ENCODE measurements at places on chromosomes 2 and 18.

- DNase-seq = no peak
These were observed 1.0 kb downstream of the EPHA4 start for GRCh38 chr2:221571025-221571550.

DNA sequence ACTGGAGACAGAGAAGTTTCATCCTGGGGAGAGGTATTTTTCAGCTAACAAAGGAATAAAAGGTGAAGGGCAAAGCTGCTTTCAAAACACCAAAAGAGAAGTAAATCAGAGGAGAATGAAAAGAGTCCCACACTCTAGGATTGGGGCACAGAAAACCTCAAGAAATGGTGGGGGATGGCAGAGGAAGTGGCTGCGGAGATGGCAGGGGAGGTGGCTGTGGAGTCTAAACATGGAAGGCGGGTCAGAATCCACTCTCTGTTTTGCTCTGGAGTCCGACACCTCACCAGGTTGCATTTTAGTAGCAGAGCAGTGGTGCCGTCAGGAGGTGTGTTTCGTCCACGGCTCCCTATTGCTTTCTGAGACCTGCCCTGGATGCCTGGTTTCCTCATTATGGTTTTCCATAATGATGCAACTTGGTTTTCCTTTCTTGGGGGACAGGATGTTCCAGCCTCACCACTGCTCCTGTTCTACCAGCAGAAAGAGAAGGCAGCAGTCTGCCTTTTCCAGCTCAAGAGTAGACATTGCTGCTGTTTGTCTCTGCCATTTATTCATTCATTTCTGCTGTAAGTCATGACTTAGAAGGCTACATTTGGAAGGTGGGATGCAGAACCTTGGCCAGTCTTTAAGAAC, 188.7 kb downstream of the ANKRD44 start:
- no peak for DNase-seq

DNA sequence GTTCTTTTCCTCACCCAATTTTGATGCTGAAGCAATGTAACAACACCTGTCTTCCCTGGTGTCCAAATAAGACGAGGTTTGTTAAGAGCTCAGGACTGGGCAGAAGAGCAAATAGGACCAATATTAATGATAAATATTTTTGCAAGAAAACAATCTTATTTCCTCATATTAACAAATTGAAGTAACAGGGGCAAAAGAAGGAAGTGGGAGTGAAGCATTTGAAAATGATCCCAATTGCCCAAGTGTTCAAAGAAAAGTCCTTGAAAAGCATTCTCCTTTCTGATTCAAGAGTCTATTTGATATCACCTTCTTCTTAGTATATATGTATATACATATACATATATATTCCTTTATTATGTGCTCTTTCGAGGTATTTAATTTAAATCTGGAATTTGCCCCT, 418.8 kb downstream of the ARHGAP15 start:
- no peak for DNase-seq

- no peak for DNase-seq
These were observed 104.2 kb upstream of the SPRED2 start for GRCh38 chr2:65536596-65536995.

- DNase-seq = no peak
These were observed 196.1 kb downstream of the CPS1 start for GRCh38 chr2:210752532-210752931.

- no peak for DNase-seq
These were observed 114.0 kb downstream of the KLHL29 start for GRCh38 chr2:23498943-23499342.

DNA sequence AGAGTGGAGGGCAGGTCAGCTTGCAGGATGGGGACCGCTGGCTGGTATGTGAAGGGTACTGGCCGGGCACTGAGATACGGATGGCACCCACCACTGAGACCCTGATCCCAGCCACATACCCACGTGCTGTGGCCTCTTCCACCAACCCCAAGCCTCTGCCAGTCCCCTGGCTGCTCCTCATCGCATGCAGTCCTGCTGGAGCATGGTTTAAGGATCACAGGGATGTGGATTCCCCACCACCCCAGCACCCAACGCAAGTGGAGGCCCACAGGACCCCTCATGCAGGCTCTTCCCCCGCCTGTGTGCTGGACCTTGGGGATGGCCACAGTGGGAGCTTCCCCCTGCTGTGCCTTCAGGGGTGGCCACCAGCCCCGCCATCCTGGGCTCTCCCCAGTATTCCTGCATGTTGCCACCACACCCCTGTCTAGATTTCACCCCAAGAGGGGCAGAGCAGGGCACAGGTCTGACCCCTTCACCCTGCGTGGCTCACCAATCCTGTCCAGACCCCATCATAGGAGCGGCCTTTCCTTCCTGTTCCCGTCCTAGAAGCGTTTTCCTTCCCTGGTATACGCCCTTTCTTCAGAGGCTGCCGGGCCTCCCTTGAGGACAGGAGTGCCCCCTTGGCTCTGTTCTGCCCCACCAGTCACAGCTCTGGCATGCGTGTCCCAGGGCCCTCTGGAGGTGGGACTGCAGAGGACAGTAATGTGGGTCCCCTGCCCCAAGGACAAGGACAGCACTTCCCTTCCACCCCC, 18.3 kb downstream of the MLPH start:
- DNase-seq = no peak

DNA sequence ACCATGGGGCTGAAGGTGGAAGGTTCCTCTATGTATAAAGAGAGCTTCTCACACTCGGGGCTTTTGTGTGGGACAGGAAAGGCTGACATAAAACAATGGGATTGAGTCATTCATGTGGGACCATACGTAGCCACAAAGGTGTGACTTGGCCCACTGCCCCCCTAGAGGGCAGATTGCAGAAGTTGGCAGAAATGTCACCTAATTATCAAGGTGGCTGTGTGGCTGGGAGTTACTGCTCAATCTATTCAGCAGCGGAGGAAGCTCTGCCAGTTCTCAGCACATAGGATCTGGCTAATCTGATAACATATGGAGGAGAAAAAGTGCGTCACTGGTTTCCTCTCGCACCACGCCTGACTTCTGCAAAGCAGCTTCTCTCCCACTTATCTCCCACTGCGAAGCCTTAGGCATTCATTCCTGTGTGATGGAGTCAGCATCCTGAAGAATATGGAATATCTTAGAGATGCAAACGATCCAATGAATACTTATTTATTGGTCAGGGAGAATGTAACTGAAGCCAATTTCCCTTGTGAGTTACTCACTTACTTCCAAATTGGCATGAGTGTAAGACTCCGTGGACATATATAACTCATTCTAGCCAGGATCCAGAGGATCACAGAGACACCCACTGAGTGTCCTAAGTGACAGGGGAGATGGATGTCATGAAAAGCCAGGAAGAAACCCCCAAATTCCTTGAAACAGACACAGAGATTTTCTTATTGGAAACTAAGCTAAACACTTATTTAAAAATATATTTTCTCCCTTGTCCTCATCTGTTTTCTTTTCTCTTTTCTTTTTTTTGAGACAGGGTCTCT, 344.8 kb downstream of the TGIF1 start:
- DNase-seq = peak; percentile 69

DNA sequence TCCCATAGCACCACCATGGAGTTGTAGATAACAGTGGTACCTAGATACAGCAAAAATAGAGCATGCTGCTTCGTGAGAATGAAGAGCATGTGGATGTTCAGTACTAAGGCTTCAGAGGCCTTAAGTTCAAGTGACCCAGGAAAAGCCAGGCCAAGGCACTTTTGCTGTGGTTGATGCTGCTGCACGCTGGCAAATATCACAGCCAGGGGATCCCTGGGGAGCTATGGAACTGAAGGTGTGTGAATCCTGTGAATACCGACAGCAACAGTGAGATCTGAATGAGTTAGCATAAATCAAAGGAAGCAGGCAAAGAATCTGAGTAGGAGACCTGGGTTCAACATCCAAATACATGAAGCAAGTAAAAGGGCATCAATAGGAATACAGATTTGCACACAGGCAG, 158.6 kb upstream of the THUMPD2 start:
- DNase-seq = no peak

DNA sequence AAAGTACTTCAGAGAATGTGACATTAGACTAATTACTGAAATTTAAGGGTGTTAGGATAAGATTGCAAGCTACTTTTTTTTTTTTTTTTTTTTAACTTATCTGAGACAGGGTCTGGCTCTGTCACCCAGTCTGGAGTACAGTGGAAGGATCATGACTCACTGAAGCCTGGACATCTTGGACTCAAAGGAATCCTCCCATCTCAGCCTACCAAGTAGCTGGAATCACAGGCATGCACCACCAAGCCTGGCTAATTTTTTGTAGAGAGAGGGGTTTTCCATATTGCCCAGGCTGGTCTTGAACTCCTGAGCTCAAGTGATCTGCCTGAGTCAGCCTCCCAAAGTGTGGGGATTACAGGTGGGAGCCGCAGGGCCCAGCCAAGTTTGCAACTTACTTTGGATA, 1246.0 kb upstream of the ZEB2 start:
- no peak for DNase-seq

- no peak for DNase-seq
These were observed 83.3 kb downstream of the EML4 start for GRCh38 chr2:42252464-42252863.

GRCh38 chr2:157971702-157972101, 95.6 kb upstream of the ACVR1 start:
- DNase-seq = peak; percentile 94

GRCh38 chr2:134167015-134167414, 86.9 kb upstream of the MGAT5 start:
- DNase-seq = no peak

GRCh38 chr18:56550121-56550520, 88.3 kb downstream of the TXNL1 start:
- DNase-seq = no peak

- no peak for DNase-seq
These were observed 205.4 kb downstream of the KLHL29 start for GRCh38 chr2:23590241-23590869.

GRCh38 chr2:185246717-185247116, 491.9 kb upstream of the FSIP2 start:
- no peak for DNase-seq

GRCh38 chr2:21041943-21042707, 1.7 kb downstream of the APOB start:
- no peak for DNase-seq

DNA sequence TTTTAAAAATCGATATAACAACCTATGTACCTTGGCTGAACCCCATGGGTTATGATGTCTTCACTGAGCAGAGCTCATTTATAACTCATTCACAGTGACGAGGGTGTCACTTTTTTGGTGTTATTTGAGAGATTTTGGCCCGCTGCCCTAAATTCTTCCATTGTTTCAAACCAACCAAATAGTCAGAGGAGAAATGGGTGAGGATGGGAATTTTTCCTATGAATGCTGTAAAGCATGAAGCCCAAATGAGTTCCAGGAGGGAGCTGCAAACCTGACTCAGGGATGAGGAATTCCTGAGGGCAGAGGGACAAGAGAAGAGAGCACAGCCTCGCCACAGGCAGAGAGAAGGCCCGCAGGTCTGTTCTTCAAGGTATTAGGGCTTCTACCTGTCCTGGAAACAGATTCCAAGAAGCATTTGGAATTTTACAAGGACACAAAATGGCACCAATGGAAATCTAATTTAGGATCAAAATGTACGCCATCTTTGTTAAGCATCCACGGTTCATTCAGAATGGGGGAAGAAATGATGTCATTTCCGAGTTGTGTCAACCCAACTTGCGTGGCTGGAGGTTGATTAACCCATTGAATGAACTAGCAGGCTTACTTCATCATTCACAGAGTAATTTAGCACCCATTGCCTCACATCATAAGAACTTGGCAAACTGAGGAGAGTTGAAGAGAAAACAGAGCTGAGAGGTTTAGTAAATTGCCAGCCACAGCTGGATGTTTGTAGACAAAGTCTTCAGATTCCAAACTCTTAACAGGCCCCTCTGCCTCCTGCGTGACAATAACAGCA, 133.5 kb downstream of the LAMA3 start:
- peak; percentile 4 for DNase-seq

- no peak for DNase-seq
These were observed 26.2 kb downstream of the R3HDM1 start for GRCh38 chr2:135557530-135557929.

GRCh38 chr18:25470062-25470461, 118.1 kb upstream of the ZNF521 start:
- no peak for DNase-seq

GRCh38 chr2:17717666-17718065, 35.9 kb downstream of the SMC6 start:
- DNase-seq = no peak

- no peak for DNase-seq
These were observed 2.4 kb upstream of the POU3F3 start for GRCh38 chr2:104851291-104852089.

- DNase-seq = peak; percentile 69
These were observed 40.1 kb downstream of the SLC4A1AP start for GRCh38 chr2:27703638-27704341.

- DNase-seq = no peak
These were observed 71.3 kb downstream of the SMC6 start for GRCh38 chr2:17682098-17682857.

GRCh38 chr18:76370686-76371085, 124.4 kb downstream of the ZNF516 start:
- DNase-seq = no peak

- DNase-seq = no peak
These were observed 24.9 kb downstream of the FHOD3 start for GRCh38 chr18:36322408-36322728.

DNA sequence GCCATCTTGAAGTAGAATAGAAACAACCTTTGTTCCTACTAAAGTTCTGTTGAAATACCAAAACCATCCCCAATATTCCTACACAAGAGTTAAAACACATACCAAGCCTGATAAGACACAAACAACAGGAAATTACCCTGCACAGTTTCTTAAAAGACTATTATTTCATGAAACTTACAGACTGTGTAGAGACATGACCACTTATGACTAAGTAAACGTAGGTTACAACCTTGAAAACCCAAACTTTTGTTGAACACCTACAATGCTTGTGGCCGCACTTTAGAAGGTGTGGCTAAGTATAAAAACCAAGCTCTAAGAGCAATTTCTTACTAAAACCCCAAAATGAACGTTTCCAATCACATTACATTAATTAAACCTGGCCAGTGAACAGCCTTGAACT, 2.0 kb downstream of the SMAD2 start:
- no peak for DNase-seq

DNA sequence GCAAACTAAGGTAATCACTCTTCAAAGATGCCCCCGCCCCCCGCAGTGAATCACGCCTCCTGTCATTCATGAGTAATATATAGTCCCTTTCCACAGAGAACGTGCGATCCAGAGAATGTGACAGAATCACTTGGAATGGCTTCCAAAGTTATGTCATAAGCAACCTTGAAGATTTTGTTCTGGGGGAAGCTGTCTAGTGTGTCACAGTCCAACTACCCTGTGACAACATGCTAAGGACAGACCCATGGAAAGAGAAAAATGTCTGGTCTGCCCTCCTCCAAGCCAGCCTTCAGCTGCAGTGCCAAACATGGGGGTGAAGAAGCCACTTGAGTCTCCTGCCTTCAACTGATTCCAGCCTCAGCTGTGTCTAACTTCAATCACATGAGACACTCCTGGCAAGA, 259.1 kb downstream of the SS18 start:
- DNase-seq = no peak

All from COR-L47 (cell line).